ENCODE measurements at places on chromosomes 11 and 22.

- no peak for DNase-seq
Measured at GRCh38 chr11:126560221-126560620, 204.7 kb downstream of the ST3GAL4 start.

DNA sequence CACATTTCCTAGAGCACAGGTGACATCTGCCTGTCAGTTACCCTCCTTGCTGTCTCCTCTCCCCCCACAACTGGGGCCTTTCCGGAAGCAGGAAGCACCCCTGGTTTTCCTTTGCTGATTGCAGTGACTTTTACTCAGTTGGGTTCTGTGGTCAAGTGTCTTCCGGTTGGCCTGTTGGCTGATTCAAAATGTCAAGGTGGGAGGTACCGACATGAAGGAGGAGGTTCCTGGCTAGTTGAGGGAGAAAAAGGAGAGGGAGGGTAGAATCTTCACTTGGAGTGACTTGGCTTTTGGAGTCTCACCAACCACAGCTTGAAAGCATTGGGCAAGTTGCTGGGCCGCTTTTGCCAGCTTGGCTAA, 9.3 kb upstream of the ADAMTS15 start:
- DNase-seq: no peak

DNA sequence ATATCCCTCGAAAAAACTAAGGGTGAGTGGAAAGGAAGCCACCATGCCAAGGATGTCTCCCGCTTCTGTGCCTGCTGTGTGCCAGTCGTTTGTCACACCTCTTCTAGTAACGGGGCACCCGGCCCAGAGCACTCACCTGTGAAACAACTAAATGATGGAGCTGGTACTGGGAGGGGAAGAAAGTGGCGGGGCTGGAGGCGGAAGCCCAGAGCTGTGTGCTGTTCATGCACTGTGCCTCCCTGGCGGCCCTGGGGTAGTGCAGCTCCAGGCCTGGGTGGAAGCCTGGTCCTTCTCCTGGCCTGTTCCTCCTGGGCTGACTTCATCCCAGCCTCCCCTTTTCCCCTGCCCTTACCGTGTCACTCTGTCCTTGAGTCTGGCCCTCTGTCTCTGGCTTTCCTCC, 130.2 kb downstream of the CEP164 start:
- DNase-seq: no peak

GRCh38 chr11:46238078-46238966, 39.1 kb upstream of the CREB3L1 start:
- peak; percentile 47 for DNase-seq

- no peak for DNase-seq
Measured at GRCh38 chr22:40044870-40045834, 50.4 kb downstream of the FAM83F start.

DNA sequence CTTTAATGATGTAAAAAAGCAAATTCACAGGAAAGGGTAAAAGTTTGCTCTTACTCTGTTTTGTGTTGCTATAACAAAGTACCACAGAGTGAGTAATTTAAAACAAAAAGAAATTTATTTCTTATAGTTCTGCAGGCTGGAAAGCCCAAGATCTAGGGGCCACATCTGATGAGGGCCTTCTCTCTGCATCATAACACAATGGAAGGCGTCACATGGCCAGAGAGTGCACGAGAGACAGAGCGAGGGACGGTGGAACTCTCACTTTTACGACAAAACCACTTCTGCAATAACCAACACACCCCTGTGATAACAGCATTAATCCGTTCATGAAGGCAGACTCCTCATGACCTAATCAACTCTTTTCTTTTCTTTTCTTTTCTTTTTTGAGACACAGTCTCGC, 31.1 kb downstream of the CD6 start:
- DNase-seq: no peak

Data from AG10803 (cell line).